ENCODE measurements at places on chromosomes 13 and 19. TPM values are rescaled to one million over a fixed set of nuclear protein-coding genes. Genes with fewer than 3 reads are reported as not detected.

- H3K27ac ChIP-seq = no peak overlapping the region
- H3K4me1 ChIP-seq = no peaks in the 10 kb centered on the region
- H3K36me3 ChIP-seq = no peaks in the 10 kb centered on the region
These were observed 1757.8 kb downstream of the PCDH9 start for GRCh38 chr13:65472336-65472735.

The NALCN gene
- total RNA-seq = 0.09 TPM

DNA sequence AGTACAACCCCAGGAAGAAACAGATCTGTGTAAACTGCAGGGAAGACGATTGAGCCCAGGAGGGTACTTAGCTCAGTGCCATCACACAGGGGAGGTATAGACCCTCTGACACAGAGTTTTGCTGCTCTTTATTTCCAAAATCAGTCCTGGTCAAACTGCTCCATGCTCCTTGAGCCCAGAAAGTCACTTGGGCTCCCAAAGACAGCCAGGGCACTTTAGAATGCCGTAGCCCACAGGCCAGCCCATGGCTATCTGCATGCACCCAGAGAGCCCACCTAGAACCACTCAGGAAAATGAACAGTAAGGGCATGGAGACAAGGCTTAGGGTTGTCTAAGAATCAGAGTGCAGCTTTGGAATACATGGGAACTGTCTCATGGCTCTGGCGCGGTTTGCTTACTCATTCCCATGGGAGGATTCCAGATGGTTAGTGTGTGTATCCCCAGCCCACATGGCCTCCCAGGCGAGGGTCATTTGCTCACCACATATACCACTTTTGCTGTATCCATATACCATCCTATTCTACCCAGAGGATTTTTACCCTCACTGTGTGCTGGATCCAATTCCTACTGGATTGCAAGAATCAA lies 14.7 kb upstream of the PDCD5 start:
- H3K27me3 ChIP-seq = no peaks in the 10 kb centered on the region
- DNase-seq = no peak
- no peak overlapping the region for H3K4me3 ChIP-seq
- no peaks in the 10 kb centered on the region for H3K36me3 ChIP-seq
- H3K27ac ChIP-seq = no peak overlapping the region

The CIRBP gene
- total RNA-seq = 249 TPM

GRCh38 chr19:35204799-35205732 lies 23.5 kb downstream of the FAM187B start:
- no peaks in the 10 kb centered on the region for H3K36me3 ChIP-seq
- peaks cover 12% of the 10 kb centered on the region for H3K4me1 ChIP-seq
- DNase-seq = peak; percentile 57
- H3K4me3 ChIP-seq = no peak overlapping the region
- H3K27ac ChIP-seq = peak overlapping the region; percentile 28

The CEACAM16 gene
- total RNA-seq = not detected

The LIN37 gene
- total RNA-seq = 4.7 TPM

DNA sequence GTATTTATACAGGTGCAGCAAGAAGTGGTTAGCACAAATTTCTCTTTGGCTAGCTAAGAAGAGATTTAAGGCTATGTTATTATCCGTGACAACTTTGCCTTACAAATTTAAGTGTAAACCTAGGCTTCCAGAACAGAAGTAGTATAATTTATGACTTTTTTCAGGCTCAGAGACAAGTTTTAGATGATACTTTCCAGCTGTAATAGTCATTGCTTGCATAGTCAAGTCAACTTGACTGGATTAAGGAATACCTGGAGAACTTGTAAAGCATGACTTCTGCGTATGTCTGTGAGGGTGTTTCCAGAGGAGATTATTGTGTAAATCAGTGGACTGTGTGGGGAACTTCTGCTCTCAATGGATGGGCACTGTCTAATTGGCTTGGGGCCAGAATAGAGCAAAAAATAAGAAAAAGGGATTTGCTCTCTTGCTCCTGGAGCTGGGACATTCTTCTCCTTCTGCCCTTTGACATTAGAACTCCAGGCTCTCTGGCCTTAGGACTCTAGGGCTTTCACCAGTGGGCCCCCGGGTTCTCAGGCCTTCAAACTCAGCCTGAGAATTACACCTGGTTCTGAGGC lies 33.0 kb downstream of the CYSLTR2 start:
- H3K27me3 ChIP-seq = no peaks in the 10 kb centered on the region
- peaks cover 8% of the 10 kb centered on the region for H3K36me3 ChIP-seq
- DNase-seq = no peak
- no peak overlapping the region for H3K4me3 ChIP-seq

DNA sequence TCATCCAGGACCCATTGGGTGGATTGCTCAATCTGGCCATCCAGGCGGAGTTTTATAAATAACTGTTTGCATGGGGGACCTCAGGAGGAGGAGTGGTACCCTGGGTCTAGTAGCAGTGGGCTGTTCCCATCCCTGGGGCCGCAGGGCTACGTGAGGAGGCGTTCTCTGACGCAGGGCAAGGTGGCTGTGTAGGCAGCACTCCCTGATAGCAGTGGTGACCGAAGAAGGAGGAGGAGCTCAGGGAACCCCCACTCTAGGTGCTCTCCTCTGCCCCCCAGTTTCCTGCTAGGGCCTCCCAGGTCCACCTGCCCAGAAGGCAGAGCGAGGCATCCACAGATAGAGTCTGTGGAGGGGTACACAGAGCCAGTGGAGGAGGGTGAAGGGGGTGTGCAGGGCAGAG lies 64.1 kb downstream of the CCNE1 start:
- H3K27ac ChIP-seq = no peak overlapping the region
- DNase-seq = no peak
- no peaks in the 10 kb centered on the region for H3K4me1 ChIP-seq
- H3K36me3 ChIP-seq = no peaks in the 10 kb centered on the region
- peaks cover 3% of the 10 kb centered on the region for H3K27me3 ChIP-seq

The KISS1R gene
- total RNA-seq = 3.3 TPM

DNA sequence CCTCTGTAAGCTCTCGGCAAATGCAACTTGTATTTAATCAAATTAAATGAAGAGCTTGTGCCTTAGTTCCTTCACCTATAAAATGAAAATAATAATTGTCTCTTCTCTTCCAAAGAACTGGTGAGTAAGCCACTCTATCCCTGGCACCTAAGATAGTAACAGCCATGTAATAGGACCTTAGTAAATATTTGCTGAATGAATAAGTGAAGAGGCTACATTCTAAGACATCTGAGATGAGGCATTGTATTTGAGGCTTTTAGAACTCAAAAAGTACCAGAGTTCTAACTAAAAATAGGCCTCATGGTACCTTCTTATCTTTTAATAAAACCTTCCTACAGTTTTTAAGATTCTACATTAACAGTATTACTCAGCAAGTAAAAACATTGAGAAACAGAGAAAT lies 17.3 kb upstream of the DCLK1 start:
- H3K36me3 ChIP-seq = no peaks in the 10 kb centered on the region
- DNase-seq = no peak
- no peak overlapping the region for H3K27ac ChIP-seq
- no peak overlapping the region for H3K4me3 ChIP-seq

The ZNF345 gene
- 5.5 TPM for total RNA-seq

- no peak overlapping the region for H3K4me3 ChIP-seq
- no peak overlapping the region for H3K27ac ChIP-seq
- H3K27me3 ChIP-seq = no peaks in the 10 kb centered on the region
- H3K4me1 ChIP-seq = no peaks in the 10 kb centered on the region
These were observed 150.4 kb downstream of the PDS5B start for GRCh38 chr13:32736648-32737047.

- no peak overlapping the region for H3K27ac ChIP-seq
- no peaks in the 10 kb centered on the region for H3K27me3 ChIP-seq
- H3K36me3 ChIP-seq = peaks cover 10% of the 10 kb centered on the region
- H3K4me3 ChIP-seq = peak overlapping the region; percentile 98
- peaks cover 8% of the 10 kb centered on the region for H3K4me1 ChIP-seq
- no peak for DNase-seq
These were observed 1.3 kb downstream of the ZNF607 start for GRCh38 chr19:37718304-37718703.

DNA sequence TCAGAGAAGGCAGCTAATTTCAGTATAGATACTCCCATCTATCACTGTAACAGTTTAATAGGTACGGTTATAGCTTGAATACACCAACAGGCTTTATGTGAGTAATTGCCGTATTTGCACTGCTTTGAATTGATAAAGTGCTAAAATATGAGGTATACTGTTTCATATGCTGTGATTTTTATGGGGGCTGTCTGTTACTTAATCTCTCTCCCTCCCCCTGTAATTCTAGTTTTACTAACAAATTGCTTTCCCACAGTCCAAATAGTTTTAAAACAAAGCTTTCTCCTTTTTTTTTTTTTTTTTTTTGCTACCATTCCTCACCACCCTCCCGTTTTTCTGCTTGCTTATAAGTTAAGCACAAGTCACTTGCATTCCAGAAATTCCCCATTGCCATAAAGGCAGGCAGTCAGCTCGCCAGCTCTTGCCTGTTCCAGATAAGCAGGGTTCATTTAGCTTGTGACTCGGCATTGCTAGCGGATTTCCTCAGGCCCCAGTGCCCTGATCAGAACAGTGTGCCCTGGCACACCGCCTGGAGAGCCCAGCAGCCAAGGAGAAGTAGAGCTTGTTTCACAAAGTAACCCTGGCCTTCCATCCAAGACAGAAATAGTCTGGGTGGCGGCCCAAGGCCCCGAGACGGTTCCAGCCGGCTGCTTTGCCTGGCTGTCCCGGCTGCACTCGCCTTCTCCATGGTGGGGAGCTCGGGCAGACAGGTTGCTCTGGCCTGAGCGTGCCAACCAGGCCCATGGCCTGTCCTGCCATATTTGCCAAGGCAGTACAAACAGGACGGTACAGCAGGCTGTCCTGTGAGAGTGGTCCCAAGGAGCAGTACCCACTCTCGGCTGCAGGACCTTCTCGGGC lies 43.5 kb upstream of the NPAS1 start:
- H3K36me3 ChIP-seq = peaks cover 3% of the 10 kb centered on the region
- H3K27ac ChIP-seq = no peak overlapping the region
- H3K27me3 ChIP-seq = no peaks in the 10 kb centered on the region
- peak; percentile 53 for DNase-seq
- no peak overlapping the region for H3K4me3 ChIP-seq
- H3K4me1 ChIP-seq = peaks cover 10% of the 10 kb centered on the region

DNA sequence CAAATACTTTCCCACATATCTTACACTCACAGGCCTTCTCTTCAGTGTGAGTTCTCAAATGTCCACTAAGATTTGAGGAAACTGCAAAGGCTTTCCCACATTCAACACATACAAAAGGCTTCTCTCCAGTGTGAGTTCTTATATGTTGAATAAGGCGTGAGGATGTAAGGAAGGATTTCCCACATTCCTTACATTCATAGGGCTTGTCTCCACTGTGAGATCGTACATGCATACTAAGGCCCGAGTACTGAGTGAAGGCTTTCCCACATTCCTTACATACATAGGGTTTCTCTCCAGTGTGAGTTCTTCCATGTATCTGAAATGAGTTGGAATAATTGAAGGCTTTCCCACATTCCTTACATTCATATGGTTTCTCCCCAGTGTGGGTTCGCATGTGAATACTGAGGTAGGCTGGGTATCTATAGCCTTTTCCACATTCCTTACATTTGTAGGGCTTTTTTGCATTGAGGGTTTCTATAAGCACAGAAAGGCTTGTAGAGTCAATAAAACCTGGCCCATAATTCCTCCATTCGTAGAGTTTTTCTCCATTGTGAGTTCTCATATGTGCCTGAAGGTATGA lies 9.6 kb downstream of the ZNF426 start:
- no peaks in the 10 kb centered on the region for H3K4me1 ChIP-seq
- H3K27me3 ChIP-seq = no peaks in the 10 kb centered on the region
- DNase-seq = no peak
- no peak overlapping the region for H3K4me3 ChIP-seq

The CKAP2 gene
- total RNA-seq = 72.8 TPM

The ZNF709 gene
- 2.1 TPM for total RNA-seq

DNA sequence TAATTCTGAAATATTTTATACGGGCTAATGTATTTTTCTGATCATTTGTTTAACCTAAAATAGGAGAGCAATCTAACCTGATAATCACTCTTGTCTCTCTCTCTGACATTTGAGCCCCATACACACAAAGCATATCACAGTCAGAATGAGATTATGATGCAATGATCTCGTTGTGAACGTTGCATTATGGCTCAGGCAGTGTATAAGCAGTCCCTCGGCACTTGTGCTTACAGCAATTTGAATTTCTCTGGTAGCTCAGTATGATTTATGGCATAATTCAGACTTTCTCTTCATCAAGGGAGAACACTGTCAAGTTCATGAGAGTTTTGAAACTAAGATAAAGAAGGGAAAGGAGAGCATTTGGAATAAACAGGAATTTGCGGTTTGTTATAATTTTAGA lies 256.1 kb downstream of the DACH1 start:
- H3K4me3 ChIP-seq = no peak overlapping the region
- H3K27ac ChIP-seq = no peak overlapping the region
- no peaks in the 10 kb centered on the region for H3K4me1 ChIP-seq
- no peaks in the 10 kb centered on the region for H3K36me3 ChIP-seq
- no peak for DNase-seq
- H3K27me3 ChIP-seq = no peaks in the 10 kb centered on the region

- no peak overlapping the region for H3K27ac ChIP-seq
- DNase-seq = no peak
- H3K4me1 ChIP-seq = no peaks in the 10 kb centered on the region
- peaks cover 7% of the 10 kb centered on the region for H3K36me3 ChIP-seq
- peak overlapping the region; percentile 91 for H3K4me3 ChIP-seq
- no peaks in the 10 kb centered on the region for H3K27me3 ChIP-seq
These were observed 1.5 kb downstream of the SBNO2 start for GRCh38 chr19:1172353-1173158.

The GJB2 gene
- total RNA-seq = 0.28 TPM

The KLK1 gene
- total RNA-seq = 2.1 TPM

The DLL3 gene
- total RNA-seq = 2.4 TPM

DNA sequence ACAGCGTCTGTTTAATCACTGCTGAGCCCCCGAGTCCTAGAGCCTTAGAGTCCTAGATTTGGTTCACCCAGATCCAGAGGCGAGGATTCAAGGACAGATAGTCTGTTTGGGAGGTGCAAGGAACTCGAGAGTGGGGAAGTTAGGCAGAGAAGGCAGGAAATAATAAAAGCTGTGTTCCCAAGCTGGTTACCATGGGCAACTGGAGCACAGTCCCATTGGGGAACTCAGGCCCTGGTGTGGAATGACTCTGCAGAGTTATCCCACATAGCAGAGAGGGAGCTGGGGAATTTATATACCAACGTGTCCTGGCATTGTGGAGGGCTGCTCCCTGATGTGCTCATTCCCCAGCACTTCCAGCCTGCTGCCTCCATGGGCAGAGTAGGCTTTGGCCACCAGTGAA lies 9.7 kb downstream of the IGSF23 start:
- H3K36me3 ChIP-seq = no peaks in the 10 kb centered on the region
- no peak for DNase-seq
- no peaks in the 10 kb centered on the region for H3K4me1 ChIP-seq
- H3K27me3 ChIP-seq = no peaks in the 10 kb centered on the region
- no peak overlapping the region for H3K4me3 ChIP-seq

GRCh38 chr13:36088001-36088400 lies 43.2 kb downstream of the DCLK1 start:
- H3K4me3 ChIP-seq = no peak overlapping the region
- H3K27me3 ChIP-seq = no peaks in the 10 kb centered on the region
- no peaks in the 10 kb centered on the region for H3K4me1 ChIP-seq
- peaks cover 4% of the 10 kb centered on the region for H3K36me3 ChIP-seq

DNA sequence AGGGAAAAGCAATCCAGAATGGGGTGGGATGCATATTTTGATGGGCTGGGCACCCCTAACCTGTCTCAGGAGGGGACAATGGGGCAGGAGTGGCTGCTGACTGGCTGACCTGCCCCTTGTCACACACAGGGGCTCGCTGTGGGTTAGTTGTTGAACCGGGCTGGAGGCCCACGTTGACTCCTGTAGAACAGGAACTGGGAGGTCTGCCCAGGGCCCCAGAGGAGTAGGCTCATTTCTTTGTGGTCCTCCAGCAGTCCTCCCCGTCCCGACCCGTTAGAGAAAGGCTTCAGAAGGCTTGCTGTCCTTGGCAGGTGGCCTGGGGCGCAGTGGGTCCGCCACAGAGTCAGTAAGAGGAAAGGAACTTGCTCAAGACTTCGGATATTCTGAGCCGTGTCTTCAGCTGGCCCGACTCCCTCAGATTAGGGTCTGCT lies 70.1 kb downstream of the COL4A1 start:
- no peaks in the 10 kb centered on the region for H3K27me3 ChIP-seq
- no peaks in the 10 kb centered on the region for H3K36me3 ChIP-seq
- no peak for DNase-seq
- no peak overlapping the region for H3K4me3 ChIP-seq

Measured in H9 (cell line).